Caco-2 (cell line): ENCODE measurements at places on chromosomes 4 and X.

- DNase-seq: no peak
Observed at GRCh38 chr4:135941671-135942070, 1590.6 kb downstream of the PCDH18 start.

DNA sequence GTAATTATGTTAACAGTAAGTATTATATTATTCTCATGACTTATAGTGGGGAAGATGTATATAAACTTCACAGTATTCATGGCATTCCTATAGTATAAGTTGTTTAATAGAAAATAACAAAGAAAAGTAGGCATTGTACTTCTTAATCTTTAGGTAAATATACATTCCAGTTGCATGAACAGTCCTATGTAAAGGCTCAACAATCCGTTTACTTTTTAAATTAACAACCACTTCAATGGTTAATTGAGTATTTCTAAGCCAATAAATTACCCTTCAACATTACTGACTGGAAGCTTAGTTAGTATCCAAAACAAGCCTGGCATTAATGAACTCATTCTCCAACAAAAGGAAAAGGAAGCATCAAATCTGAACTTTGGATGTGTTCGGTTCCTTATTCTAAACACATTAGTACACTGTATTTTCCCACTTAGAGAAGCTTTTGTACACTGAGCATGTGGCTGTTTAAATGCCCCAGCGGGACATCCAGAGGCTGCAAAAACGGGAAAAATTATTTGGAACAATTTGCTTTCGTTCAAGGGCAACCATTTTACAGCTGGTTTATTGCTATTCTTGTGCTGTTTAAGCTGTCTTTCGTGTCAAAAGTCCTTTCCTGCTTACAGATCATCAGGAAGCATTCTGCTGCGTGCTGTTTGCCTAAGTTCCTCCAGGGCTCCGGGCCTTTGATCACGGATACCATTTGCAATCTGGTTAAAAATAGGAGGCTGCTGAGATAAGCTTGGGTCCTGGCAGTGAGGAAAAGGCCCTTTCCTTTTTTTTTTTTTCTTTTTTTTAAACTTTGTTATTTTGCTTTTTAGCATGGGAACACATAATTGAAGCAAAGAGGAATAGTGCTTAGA is 460.3 kb downstream of the SPRY1 start:
- DNase-seq: peak; percentile 38

DNA sequence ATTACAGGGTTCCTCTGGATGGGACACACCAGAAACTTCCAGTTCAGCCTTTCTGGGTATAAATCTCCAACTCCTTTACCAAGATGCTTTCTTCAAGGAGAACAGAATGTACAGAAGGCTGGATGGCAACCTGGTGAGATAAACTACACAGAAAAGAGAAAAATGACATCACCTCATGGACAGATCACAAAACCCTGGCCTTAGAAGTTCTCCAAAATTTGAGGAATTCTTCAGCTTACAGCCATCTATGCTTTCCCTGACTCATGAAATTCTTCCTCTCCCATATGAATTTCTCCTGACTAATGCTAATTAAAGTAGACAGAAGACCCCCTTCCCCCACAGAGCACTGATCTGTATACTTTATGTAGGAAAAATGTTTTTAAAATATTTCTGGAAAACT is 345.4 kb downstream of the STIM2 start:
- DNase-seq: no peak

DNA sequence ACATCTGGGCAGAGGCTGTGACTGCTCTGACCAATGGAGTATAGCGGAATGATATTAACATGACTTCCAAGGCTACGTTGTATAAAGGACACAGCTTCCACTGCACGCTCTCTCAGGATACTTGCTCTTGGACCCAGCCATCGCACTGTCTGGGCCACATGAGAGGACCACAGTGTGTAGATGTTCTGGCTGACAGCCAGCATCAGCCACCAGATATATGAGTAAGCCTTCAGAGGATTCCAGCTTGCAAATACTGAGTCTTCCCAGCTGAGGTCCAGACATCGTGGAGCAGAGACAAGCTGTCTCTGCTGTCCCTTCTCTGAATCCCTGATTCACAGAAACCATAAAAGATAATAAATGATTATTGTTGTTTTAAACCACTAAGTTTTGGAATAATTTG is 146.8 kb upstream of the USP9X start:
- no peak for DNase-seq

- no peak for DNase-seq
Observed at GRCh38 chr4:177718514-177718913, 276.3 kb upstream of the AGA start.

GRCh38 chr4:9762823-9763475 is 18.5 kb upstream of the DRD5 start:
- peak; percentile 63 for DNase-seq
